NCI-H226 (cell line): ENCODE measurements at places on chromosomes 7 and 10.

DNA sequence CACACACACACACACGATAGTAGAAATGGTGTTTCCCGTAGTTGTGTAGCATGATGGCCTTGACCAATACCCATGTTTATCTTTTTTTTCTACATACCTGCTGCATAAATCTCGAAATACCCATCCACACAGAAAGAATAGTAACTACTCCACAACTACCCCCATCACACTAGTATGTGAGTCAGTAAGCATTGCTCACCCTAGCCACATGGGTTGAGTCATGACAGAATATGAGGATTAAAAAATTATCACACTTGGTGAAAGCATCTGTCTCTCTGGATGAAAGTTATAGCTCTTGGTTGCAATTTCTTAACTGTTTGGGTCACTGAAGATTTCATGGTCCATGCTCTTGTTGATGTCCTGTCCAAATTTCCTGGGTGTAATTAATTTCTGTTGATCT is 103.4 kb upstream of the MDFIC start:
- DNase-seq = peak; percentile 78

DNA sequence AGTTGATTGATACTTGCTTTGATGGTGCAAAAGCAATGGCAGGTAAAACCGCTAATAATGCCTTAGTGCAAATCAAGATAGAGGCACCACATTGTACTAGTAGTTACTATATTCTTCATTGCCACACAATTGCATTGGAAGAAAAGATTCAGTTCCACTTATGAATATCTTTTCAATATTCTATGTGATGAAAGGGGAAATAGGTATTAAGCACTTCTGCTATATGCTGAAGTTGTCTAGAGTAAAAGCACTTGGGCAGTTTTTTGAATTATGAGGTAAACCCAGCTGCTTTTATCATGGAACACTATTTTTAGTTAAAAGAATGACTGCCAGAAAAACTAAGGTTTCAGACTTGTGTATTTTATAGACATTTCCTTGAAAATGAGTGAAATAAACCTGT is 15.5 kb downstream of the ENTPD7 start:
- no peak for DNase-seq

- DNase-seq = no peak
Observed at GRCh38 chr7:2859952-2860351, 15.8 kb upstream of the GNA12 start.

GRCh38 chr7:96538632-96539031 is 171.0 kb downstream of the SEM1 start:
- DNase-seq = no peak

- peak; percentile 23 for DNase-seq
Observed at GRCh38 chr10:35640474-35640873, 1.6 kb downstream of the FZD8 start.

DNA sequence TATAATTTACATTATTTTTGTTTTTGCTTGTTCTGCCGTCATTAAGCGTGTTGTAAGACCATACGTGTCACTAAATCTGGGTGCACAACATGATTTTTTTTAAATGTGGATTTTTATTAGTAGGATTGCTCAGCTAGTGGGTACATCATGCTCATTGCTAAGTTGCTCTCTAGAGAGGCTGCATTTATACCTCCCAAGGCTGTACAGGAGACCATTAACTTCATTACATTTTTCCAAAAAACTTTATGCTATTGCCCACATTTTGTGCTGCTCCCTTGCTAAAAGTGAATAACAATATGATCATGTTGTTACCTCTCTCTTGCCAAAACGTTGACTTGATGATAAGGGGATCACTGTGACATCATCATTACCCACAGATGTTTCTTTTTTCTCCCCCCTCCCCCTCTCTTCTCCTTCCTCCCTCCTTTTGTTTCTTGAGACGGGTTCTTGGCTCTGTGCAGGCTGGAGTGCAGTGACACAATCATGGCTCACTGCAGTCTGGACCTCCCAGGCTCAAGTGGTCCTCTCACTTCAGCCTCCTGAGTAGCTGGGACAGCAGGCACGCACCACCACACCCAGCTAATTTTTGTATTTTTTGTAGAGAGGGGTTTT is 65.1 kb downstream of the BMPR1A start:
- DNase-seq = peak; percentile 50

- no peak for DNase-seq
Observed at GRCh38 chr10:6514844-6515780, 65.0 kb downstream of the PRKCQ start.

DNA sequence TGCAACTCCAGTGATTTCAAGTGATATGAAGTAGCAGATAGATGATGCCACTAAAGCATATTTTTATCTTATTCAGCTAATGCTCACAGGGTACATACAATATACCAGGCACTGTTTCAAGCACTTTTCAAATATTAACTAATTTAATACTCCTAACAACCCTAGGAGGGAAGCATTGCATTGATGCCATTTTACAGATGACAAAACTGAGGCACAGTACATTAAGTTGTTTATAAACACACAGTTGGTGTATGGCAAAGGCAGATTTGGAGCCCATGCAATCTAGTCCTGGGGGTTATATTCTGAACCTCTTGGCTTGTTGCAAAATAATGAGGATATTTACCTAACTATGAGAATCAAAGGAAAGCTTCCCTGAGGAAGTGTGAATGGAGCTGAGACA is 371.0 kb downstream of the SFMBT2 start:
- no peak for DNase-seq

- DNase-seq = no peak
Observed at GRCh38 chr10:74928742-74929191, 102.4 kb downstream of the KAT6B start.

GRCh38 chr10:35035606-35036005 is 54.5 kb downstream of the CUL2 start:
- DNase-seq = no peak

- peak; percentile 36 for DNase-seq
Observed at GRCh38 chr7:142482891-142483658, 225.2 kb upstream of the PRSS58 start.

DNA sequence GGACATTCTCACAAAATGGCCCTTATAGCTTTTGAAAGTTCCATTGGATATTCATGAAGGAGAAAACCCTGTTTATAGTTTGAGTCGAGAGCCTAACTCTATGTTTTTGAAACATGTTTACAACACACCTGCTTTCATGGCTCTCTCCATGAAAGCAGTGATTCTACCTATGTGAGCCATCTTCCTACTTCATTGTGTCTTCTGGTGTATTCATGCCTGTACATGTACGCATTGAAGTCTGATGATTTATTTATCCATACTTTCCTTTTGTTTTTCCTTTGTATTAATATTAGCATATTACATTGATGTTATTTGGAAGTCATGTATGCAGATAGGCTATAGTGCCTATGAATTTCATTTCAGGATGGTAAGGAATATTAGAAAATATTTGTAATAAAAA is 58.0 kb downstream of the LAMB4 start:
- no peak for DNase-seq

DNA sequence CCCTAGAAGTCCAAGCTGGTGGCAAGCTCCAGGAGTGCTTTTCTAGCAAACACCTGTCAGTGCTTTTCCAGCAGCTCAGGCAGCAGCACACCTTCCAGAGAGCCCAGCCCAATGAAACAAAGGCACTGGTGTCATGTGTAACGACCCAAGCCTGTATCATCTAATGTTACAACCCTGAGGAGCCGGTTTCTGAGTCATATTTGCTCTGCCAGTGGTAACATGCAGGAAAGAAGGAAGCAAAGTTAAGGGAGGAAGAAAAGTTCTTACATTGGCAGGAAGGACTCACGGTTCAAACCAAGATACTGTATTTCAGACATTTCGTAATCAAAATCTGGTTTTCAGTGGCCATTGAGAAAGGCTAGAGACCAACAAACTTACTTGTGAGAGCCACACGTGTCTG is at the start of gene ANKRD22:
Gene ANKRD22 (minus strand): TSS at position 139 of the 400 bp plus-strand sequence. CDS start 237 bp downstream, outside the sequence.
- peak; percentile 78 for DNase-seq

- no peak for DNase-seq
Observed at GRCh38 chr10:121722665-121723064, 124.4 kb upstream of the FGFR2 start.

DNA sequence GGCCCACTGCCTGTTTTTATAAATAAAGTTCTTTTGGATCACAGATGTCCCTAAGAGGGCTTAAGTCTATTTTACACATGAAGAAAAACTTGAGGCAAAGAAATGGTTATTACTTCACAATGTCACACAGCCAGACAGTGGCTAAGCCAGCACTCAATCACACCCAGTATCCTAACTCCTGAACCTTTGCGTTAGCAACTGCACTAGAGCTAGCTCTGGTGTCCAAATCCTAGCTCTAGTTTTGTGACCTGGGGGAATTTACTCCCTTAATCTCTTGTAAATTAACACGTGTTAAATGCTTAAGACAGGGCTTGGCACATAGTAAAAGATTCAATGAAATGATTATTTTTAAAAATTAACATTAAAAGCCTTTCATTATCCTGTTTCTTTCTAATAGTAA is 49.0 kb upstream of the TPK1 start:
- DNase-seq = no peak

DNA sequence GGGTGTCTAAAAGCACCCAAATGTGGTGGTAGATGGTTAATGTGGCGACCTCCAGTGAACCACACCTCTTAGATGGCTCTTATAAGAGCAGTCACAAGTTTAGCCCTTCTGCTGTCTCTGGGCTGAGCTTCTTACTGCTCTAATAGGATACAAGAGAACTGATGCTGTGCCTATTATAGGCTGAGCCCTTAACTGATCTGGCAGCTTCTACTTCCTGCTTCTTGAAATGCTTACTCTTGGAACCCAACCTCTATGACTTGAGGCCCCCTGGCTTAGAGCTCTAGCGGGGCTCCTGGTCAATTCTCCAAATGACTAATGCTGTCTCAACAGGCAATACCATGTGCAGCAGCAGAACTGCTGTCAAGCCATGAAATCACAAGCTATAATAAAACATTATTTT is 35.0 kb upstream of the LSM8 start:
- peak; percentile 46 for DNase-seq

- DNase-seq = no peak
Observed at GRCh38 chr7:1231214-1232102, 1.2 kb upstream of the UNCX start.
